ENCODE measurements at places on chromosomes 1 and 21.
A peak's percentile ranks its signal among the peaks of the same experiment; 100 is the strongest.

- no peak for DNase-seq
These were observed 195.3 kb upstream of the APP start for GRCh38 chr21:26365849-26366248.

DNA sequence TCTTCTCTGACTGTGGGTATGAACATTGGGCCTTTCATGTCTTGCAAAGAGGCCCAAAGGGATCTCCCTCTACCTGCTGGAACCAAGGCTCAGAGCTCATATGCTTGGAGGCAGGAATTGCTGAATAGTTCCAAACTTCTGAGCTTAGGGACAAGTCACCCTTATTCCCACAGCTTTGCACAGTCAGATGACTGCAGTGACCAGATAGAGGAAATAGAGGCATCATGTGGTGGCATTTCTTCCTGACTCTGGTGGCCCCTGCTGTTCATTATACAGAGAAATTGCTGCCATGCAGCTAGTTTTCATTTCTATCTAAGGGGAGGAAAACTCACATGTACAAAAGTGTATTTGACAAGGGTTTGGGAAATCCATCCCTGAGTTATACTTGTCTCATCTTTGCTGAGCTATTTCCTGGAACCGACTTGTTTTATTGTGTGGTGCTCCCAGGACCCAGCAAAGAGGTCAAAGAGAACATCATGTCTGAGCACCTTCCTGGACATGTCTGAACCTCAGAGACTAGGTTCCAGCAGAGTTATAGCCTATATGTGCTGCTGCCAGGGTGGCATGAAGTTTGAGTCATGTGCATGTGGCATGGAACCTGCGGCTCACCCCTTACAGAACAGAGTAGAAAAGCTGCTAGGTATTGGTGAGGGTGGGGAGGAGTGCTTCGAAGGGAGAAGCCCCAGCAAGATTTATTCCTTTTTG, 131.2 kb downstream of the PIK3R3 start:
- DNase-seq = no peak

- peak; percentile 34 for DNase-seq
These were observed 15.7 kb downstream of the IFI6 start for GRCh38 chr1:27656157-27656893.

GRCh38 chr1:44590475-44590874, 83.8 kb downstream of the TMEM53 start:
- no peak for DNase-seq

DNA sequence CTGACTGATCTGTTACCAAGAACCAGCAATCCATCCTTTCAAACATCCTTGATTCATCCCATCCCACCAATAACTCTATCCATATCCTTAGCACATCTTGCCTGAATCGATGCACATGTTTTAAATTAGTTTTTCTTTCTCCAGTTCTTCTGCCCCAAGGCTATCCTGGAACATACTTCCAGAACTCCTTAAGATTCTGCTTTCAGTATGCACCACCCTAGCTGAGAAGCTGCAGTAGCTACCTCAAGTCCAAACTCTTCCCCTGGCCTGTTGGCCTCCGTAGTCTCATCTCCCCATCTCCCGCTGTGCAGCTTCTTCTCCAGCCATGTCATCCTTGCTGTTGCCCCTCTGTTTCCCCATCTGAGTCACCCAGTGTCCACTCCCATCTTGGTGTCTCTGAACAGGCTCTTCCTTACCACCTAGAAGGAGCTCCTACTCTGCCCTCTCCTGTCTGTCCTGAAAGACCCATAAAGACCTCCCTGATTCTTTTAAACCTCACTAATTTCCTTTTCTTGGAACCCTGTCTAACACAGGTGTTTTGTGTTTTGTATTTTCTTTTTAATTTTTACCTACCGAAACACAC, 108.0 kb downstream of the SGIP1 start:
- no peak for DNase-seq

- no peak for DNase-seq
These were observed 110.8 kb downstream of the TSEN15 start for GRCh38 chr1:184162281-184162680.

DNA sequence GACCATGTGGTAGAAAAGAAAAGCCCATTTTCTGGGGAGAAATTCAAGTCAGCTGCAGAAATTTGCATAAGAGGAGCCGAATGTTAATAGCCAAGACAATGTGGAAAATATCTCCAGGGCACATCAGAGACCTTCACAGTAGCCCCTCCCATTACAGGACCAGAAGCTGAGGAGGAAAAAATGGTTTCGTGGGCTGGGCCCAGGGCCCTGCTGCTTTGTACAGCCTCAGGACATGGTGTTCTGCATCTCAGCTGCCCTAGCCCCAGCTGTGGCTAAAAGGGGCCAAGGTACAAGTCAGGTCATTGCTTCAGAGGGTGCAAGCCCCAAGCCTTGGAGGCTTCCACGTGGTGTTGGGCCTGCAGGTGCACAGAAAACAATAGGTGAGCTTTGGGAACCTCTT, 108.3 kb downstream of the DMRTB1 start:
- peak; percentile 6 for DNase-seq

- no peak for DNase-seq
These were observed 11.6 kb downstream of the TIPRL start for GRCh38 chr1:168190403-168190802.
